Activated effector memory CD4-positive, alpha-beta T cell treated with anti-CD3 and anti-CD28 coated beads, Interleukin-2, amount 50 U/mL, for 16 hours (primary cell): ENCODE measurements at places on chromosomes 11 and 22.

- DNase-seq, result no peak
Measured at GRCh38 chr11:90176069-90176468, 41.6 kb downstream of the NAALAD2 start.

DNA sequence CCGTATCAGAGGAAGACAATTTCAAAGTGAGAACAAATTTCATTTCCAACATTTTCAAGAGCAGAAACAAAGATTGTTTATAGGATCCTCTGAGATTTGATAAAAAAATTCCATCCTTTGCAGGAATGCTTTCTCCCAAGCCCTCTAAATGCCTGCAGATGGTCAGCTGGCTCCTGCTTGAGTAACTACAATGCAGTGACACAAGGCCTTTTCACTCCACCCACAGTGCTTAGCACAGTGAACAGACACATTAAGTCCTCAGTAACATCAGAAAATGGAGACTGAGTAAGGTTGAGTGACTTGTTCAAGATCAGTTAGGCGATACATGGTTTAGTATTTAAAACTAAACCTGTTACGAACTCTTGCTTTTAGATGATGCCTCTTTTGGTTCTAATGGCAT, 527.1 kb upstream of the CCDC90B start:
- DNase-seq, result no peak

DNA sequence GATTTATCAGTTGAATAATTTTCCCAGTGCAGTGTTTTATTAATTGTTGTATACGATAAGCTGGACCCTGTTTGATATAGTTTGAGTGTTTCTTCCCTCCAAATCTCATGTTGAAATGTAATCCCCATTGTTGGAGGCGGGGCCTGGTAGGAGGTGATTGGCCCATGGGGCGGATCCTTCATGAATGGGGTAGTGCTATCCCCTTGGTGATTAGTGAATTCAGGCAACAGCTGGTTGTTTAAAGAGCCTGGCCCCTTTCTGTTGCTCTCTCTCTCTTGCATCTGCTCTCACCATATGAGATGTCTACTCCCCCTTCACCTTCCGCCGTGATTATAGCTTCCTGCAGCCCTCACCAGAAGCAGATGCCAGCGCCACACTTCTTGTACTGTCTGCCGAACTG, 1.5 kb downstream of the OR5A1 start:
- no peak for DNase-seq

DNA sequence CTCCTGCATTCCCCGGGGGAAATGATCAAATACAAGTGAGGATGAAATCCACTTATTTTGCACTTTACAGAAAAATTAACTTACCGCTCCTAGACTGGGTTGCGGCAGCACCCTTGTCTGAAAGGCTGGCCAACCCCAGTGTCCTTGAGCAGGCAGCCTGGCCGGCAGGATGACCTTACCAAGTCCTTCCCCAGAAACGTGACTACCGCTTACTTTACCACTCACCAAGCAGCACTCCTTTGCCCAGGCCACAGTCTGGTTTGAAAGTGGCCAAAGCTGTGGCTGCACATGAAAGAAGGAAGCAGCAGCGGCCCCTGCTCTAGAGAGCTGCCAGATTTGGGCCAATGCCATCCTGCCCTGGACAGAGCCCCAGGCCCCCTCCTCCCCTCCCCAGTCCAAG, 20.3 kb downstream of the MYH9 start:
- peak; percentile 62 for DNase-seq

- DNase-seq, result peak; percentile 57
Measured at GRCh38 chr11:1229471-1230120, 6.7 kb downstream of the MUC5B start.

DNA sequence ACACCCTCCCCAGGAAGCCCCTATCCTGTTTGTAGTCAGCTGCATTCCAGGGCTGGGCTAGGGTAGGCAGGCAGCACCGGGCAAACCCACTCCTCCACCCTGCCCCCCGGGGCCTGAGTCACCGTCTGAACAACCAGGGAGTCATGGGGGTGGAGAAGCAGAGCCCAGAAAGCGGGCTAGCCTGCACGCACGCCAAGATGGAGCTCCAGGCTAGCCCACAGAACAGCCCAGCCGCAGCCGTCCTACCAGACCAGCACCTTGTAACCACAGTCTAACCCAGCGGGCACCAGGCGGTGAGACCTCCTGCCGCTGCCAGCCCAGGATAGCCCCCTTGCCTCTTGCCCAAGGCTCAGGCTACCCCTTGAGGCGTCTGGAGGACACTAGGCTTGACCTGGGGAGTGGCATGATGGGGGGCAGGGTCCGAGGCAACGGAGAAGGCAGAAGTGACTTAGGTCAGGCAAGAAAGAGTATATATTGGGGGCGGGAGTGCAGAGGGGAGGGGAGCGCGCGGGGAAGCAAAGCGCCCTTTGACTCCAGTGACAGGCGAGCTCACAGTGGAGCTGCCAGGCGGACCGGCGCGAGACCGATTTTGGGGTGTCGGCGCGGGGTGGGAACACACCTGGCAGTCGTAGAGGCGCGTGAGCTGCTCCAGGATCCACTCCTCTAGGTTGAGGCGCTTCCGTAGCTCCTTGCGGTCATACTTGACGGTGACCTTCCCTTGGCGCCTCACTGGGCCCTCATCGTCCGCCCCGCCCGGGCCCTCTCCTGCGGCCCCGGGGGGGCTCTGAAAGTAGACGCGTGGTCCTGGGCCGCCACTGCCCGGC, 734 bp downstream of the PPP1R14B start:
- peak; percentile 92 for DNase-seq

- DNase-seq, result no peak
Measured at GRCh38 chr11:43955381-43956118, 13.1 kb downstream of the C11orf96 start.

- no peak for DNase-seq
Measured at GRCh38 chr11:7974668-7975067, 9.4 kb upstream of the NLRP10 start.

DNA sequence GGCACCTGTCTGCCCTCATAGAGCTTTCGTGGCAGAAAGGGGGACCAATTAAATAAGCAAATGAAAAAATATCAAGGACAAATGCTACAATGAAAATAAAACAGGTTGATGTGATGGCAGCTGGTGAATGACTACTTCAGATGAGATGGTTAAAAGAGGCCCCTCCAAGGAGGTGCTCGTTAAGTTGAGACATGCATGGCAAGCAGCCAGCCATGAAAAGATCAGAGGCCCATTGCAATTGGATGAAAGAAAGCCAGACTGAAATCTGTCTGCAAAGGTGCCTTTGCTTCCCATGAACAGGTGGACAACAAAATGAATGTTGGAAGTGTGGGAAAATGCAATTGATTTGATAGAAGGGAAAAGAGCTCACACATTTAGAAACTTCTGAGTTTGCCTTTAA, 848 bp upstream of the TRPC6 start:
- DNase-seq, result no peak

GRCh38 chr11:122628810-122629555, 26.5 kb upstream of the UBASH3B start:
- peak; percentile 87 for DNase-seq

DNA sequence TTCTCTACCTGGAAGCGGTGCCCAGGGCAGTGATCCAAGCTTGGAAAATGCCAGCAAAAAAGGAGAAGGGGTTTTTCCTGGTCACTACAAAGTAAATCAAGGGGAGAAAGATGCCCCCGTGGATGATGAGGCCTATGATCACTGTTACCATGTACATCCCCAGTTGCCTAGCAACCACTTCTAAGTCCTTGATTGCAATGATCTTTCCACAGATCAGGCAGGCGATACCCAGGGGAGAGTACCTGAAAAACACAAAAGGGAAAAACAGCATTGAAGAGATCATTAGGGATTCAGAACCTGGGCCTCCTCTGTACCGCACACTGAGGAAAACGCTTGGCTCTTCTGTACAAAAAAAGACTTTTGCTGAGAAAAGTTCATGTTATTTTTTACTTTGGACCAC, 127.1 kb downstream of the SLC1A2 start:
- no peak for DNase-seq

DNA sequence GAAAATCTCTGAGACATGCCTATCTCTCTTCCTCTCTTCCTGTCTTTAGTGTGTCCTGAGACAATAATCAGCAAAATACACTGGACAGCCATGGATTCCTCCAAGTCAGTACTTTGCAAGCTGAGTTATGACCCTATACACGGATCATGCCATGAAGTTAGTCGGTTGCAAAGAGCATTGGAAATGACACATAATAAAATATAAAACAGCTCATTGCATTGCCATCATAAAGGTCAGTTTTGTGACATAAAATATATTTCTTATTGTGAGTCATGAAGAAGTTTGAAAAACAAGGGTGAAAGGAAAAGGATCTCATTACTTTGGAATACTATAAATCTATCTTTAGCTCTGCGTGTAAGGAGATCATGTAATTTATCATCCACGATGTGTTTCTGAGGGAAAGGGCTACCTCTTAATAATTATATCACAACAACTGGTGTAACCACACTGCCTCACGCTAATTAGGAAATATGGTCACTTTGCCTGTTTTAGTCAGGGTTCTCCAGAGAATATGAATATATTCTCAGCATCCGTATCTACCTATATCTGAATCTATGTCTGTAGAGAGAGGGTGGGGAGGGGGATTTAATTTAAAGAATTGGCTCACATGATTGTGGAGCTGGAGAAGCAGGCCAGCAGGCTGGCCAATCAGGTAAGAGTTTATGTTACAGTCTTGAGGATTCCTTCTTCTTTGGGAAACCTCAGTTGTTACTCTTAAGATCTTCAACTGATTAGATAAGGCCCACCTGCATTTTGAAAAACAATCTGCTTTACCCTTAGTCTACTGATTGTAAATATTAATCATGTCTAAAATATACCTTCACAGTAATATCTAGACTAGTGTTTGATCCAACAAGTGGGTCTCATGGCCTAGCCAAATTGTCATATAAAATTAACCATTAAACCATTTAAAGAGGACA, 198.8 kb downstream of the FAT3 start:
- no peak for DNase-seq

- DNase-seq, result no peak
Measured at GRCh38 chr11:20134991-20135736, 25.1 kb downstream of the DBX1 start.

- no peak for DNase-seq
Measured at GRCh38 chr11:31809541-31809856, 1.6 kb downstream of the PAX6 start.

- DNase-seq, result no peak
Measured at GRCh38 chr11:33310720-33311500, 53.7 kb downstream of the HIPK3 start.

- no peak for DNase-seq
Measured at GRCh38 chr22:50532824-50533796, 3.3 kb upstream of the TYMP start.

DNA sequence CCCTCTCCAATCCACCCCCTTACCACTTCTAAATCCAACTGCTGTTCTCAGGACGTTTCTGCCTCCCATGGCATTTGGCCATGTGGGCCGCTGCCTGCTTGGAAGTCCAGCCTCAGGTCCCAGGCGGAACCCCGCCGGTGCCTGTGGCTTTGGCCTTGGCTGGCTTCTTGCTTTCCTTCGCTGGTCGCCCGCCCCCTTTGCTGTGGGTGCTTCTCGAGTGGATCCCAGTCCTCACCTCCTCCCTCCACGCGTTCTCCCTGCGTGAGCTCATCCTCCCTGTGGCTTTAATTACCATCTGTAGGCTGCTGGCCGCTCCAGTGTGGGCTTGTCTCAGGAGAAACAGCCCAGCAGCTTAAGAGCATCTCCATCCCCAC, 111.7 kb downstream of the NECTIN1 start:
- DNase-seq, result no peak

DNA sequence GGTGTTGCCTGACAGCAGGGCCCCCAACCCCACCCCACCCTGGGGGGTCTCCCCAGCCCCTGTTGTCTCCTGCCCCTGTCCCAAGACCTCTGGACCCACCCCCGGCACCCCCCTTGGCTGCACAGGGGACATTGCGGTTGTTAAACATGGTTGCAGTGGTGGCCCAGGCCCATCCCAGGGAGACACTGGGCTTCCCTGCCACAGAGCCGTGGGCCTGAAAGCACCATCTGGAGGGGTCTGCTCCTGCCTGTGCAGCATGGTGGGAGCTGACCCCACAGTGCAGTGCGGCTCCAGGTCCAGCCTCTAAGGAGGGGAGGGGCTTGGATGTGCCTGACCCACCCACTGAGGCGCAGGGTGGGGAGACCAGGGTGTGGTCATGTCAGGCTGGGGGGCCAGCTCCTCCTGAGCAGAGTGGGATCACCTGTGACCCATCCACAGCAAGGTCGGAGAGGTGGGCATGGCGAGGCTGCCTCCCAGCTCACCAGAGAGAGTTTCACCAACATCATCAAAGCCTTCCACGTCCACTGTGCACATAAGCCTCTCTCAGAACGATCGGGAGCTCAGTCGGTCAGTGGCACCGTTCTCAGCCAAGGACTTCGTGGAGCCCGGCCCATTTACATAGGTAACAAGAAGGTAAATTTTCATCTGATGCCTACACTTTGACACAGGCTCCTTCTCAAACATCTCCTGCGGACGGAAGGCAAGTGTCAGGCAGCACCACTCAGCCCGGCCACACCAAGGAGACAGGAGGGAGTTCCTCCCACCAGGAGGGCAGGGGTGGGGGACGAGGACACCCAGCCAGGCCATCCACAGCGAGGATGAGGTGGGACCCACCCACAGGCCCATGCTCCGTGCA, 201.1 kb downstream of the BRD1 start:
- DNase-seq, result no peak

- DNase-seq, result no peak
Measured at GRCh38 chr11:77175021-77175842, 47.2 kb downstream of the MYO7A start.

- peak; percentile 4 for DNase-seq
Measured at GRCh38 chr11:17008099-17008498, 6.1 kb downstream of the PLEKHA7 start.

GRCh38 chr22:32558681-32559355, 84.2 kb downstream of the FBXO7 start:
- no peak for DNase-seq

DNA sequence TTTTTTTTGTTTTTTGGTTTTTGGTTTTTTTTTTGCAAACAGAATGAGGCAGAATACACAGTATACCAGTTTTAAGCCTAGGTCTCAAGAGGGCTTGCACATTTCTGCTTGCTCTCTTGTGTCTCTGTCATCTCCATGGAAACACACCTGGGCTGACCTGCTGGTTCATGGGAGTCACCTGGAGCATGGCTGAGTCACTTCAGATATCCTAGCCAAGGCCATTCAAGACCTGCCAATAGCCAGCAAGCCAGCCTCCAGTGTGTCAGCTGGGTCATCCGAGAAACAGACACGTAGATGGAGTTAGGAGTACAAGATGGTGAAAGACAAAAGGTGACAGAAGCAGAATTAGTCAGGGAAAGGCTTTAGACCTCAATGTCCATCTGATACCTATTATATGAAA, 124.2 kb upstream of the SEZ6L start:
- no peak for DNase-seq

DNA sequence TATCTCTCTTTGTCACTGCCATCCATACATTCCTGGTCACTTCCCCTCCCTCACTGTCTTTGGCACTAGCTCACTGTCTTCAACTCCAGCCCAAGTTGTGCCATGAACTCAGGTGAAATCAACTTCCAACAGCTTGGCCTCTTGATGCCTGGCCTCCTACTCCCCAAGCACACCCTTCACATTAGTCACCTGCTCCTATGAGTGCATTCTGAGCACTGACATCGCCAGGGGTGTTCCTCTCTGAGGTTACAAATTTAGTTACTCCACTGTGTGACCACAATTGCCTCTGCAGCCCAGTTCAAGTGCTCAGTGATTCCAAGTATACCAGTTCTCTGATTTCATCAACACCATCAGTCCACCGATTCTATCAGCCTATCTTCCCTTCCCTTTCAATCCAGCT, 10.8 kb downstream of the DRD2 start:
- DNase-seq, result no peak
